ENCODE measurements at places on chromosomes 5 and 9. TPM values are rescaled to one million over a fixed set of nuclear protein-coding genes. Genes with fewer than 3 reads are reported as not detected.

IFNA21 gene
- not detected for total RNA-seq

DNA sequence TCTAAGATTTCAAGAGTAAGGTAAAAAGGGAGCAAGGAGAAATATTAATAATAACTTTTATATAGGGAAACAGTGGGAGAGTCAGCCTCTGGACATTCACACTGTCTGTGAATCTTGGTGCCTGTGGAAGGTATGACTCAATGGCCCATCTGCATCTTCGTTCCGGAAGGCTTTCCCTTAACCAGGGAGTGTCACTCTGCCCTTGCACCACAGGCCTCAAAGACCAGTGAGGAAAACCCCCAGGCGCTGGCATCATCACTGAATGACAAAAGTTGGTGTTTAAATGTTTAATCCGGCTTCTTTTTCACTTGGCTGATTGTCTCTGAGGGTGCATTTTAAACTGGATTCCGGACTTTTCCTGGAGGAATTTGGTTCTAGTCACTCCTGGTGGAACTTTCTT lies 522.4 kb upstream of the TLE4 start:
- H3K36me3 ChIP-seq = no peaks in the 10 kb centered on the region
- no peak overlapping the region for H3K4me3 ChIP-seq
- H3K4me1 ChIP-seq = no peaks in the 10 kb centered on the region
- H3K27ac ChIP-seq = no peak overlapping the region
- DNase-seq = no peak

FAM78A gene
- total RNA-seq = 51.6 TPM

FGFR4 gene
- 1.6 TPM for total RNA-seq

HNRNPH1 gene
- total RNA-seq = 964 TPM

DNA sequence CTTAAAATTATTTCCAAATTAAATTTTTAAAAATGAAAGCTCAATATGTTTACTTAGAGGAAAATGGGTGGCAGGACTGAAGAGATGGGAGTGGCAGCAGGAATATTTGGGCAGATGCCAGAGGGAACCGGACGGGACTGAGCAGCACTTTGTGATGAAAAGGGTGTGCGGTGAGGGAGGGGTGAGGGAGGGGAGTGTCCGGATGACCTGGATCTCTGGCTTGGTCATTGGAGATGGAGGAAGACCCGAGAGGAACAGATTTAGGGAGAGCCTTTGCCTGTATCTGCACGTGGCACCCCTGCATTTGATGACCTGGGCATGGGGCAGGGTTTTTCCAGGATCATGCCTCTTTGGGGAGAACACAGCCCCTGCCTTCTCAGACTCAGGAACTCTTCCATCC lies 201.1 kb upstream of the MVB12B start:
- no peaks in the 10 kb centered on the region for H3K4me1 ChIP-seq
- H3K36me3 ChIP-seq = no peaks in the 10 kb centered on the region
- H3K27ac ChIP-seq = no peak overlapping the region
- DNase-seq = no peak
- H3K27me3 ChIP-seq = no peaks in the 10 kb centered on the region

- H3K27ac ChIP-seq = peak overlapping the region; percentile 93
- H3K4me3 ChIP-seq = peak overlapping the region; percentile 91
- no peak for DNase-seq
- peaks cover 7% of the 10 kb centered on the region for H3K36me3 ChIP-seq
- H3K27me3 ChIP-seq = peaks cover 19% of the 10 kb centered on the region
- peaks cover 28% of the 10 kb centered on the region for H3K4me1 ChIP-seq
Observed at GRCh38 chr5:60699288-60699608, 718 bp downstream of the DEPDC1B start.

DNA sequence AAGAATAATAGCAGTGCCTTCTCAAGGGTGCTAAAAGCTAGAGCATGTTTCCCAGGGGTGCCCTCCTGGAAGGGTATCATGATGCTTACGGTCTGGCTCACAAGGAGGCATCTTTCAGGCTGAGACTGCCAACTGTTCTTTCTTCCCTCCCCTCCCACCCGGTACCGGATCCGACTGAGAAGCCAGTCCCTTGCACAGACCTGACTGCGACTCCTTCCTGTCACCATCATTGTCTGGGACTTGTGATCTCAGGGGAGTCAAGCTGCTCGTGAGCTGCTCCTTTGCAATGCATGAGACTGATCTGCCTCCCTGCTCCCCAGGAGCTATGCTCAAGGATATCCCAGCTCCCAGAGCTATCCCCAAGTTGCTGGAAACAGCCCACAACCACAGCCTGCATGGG lies 170.8 kb downstream of the GADD45G start:
- H3K4me3 ChIP-seq = no peak overlapping the region
- H3K36me3 ChIP-seq = no peaks in the 10 kb centered on the region

- peaks cover 29% of the 10 kb centered on the region for H3K36me3 ChIP-seq
- DNase-seq = no peak
- no peak overlapping the region for H3K4me3 ChIP-seq
- H3K27ac ChIP-seq = no peak overlapping the region
- H3K4me1 ChIP-seq = peaks cover 3% of the 10 kb centered on the region
Observed at GRCh38 chr9:70382709-70383605, 31.5 kb downstream of the KLF9 start.

DNA sequence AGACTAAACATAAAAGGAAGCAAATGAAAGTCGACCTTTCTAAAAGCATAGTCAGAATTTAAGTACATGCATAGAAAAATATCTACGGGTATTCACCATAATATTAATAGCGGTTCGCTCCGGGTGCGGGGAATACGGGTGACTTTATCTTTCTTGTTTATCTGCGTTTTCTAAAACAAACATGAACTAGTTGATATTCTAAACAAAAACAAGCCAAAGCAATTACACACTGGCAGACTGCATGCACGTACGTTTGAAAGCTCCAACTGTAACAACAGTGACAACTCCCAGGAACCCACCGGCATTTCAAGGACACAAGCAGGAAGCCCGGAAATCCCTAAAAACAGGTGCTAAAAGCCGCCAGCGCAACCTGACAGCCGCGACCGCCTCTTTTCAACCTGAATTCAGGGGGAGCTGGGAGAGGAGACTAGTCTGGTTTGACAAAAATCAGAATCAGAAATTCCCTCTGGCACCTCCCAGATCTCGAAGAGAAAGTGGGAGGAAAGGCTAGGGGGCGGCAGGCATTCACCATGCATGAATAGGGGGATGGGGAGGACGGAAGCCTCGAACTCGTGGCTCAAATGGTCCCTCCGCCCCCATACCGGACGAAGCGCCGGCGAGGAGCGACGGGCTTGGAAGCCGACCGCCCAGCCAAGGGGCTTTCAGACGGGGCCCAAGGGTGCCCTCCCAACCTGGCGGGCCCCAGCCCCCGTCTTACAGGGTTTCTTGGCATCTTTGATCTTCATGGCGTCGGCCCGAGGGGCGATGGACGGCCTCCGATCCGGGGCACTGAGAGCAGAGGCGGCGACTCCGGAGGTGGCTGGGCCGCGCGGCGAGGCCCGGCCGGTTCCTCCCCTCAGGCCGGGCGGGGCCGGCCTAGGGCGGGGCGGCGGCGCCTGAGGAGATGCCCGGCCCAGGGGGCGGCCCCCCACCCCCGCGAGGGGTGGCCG lies at the start of gene PANK3:
PANK3 (minus strand) TSS at position 831 of the 950 bp plus-strand sequence; CDS start at position 746, 85 bp downstream.
- peak within 1 kb of the TSS; percentile 95 for H3K4me3 ChIP-seq
- peaks cover 31% of the 10 kb centered on the region for H3K36me3 ChIP-seq
- no peak for DNase-seq
- H3K27ac ChIP-seq = peak within 1 kb of the TSS; percentile 100
- no peaks in the 10 kb centered on the region for H3K27me3 ChIP-seq

DNA sequence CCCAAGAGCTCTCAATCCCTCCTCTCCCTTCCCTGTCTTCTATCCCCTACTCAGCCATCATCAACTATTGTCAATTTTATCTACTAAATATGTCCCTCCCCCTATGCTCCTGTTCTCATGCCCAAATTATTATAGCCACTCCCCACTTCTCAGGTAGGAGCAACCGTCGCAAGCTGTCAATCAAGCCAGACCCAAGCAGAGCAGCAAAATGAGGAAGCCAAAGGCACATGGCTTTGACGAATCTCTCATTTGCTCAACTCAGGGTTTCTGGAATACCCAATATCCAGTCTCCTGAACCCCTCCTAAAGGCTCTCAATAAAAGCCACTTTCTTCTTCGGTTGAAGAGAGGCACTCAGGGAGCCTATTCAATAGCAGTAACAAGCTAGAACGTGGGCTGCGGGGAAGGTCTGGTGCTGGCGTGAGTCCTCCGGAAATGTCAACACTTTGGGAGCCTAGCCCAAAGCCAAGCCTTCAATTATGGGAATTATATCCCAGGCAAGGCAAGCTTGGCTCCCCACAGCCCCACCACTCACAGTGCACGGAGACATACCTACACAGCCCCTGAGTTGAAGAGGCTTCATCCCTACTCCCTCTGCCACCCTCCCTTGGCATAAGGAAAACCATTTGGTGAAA lies 47.7 kb downstream of the SIL1 start:
- no peak overlapping the region for H3K27ac ChIP-seq
- H3K4me3 ChIP-seq = no peak overlapping the region
- no peaks in the 10 kb centered on the region for H3K36me3 ChIP-seq
- no peaks in the 10 kb centered on the region for H3K27me3 ChIP-seq

DNA sequence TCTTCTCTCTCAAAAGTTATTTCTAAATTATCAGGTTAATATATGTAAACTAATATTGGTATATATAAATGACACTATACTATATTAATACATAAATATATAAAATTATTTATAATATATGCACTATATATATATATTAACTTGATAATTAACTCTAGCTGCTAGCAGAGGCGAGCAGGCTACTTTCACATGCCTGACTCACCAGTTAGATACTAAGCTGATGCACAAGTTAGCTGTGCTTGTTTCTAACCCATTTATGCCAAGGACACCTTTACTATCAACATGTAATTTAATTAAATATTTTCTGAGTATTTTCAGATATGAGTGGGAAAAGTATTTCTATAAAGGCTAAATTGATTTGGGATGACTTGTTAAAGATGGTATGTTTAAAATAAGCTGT lies 70.1 kb downstream of the TRIO start:
- DNase-seq = no peak
- no peak overlapping the region for H3K27ac ChIP-seq
- peaks cover 16% of the 10 kb centered on the region for H3K27me3 ChIP-seq
- H3K4me1 ChIP-seq = peaks cover 14% of the 10 kb centered on the region
- no peaks in the 10 kb centered on the region for H3K36me3 ChIP-seq

CCL27 gene
- total RNA-seq = 0.52 TPM

SURF2 gene
- total RNA-seq = 28.5 TPM

GPRIN1 gene
- 3.7 TPM for total RNA-seq

DNA sequence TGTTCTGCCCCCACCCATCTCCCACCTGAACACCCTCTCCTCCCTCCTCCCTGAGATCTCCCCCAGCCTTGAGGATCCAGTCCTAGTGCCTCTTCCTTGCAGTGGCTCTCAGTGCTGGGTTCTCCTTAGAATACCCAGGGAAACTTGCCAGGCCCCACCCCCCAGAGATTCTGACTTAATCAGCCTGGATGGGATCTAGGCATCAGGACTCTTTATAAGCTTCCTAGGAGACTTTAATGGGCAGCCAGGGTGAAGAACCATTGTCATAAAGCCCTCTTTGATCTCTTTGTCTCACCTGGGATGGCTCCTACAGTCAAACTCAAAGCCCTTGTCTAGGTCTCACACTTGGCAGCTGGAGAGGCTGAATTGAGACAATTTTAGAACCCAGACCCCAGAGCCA lies 8.6 kb upstream of the GLIS3 start:
- H3K27me3 ChIP-seq = peaks cover 7% of the 10 kb centered on the region
- no peak for DNase-seq
- no peaks in the 10 kb centered on the region for H3K36me3 ChIP-seq
- peaks cover 38% of the 10 kb centered on the region for H3K4me1 ChIP-seq
- H3K27ac ChIP-seq = no peak overlapping the region
